ENCODE measurements at places on chromosomes 6 and 20.
A peak's percentile ranks its signal among the peaks of the same experiment; 100 is the strongest.

- no peak for DNase-seq
These were observed 38.9 kb downstream of the CDH22 start for GRCh38 chr20:46269372-46269771.

DNA sequence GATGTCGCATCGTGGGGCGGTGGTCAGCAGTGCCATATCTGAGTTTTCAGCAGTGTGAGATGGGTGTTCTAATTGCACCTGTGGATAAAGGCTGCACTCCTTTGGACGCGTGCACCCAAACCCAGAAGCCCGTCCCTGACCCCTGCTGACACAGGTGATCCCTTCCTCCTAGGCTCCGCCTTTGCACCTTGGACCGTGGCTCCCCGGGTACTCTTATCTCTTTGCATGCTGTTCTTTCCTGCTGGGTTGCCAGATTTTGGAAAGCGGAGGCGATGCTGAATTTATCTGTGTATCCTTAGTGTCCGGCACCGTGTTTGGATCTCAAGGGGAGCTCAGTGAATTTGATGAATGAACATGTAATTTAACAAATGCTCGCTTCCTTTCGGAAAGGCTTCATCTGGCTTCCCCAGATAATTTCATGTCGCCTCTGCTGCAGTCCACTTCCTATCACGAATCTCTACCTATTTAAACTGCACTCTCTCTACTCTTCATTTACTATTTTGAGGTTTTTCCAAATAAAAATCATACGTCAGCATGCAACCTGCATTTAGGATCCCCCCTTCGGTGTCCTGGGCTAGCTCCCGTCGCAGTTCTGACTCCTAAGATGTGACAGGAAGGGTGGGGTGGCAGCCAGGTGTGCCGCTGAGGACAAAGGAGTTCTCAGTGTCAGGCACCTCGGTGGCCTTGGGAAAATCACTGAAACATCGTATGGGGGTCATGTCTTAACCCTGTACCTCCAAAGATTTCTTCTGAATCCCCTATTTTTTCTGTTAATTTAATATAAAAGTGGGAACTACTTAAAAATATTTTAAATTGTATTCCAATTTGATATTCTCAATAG is 753 bp upstream of the PERP start:
- no peak for DNase-seq

DNA sequence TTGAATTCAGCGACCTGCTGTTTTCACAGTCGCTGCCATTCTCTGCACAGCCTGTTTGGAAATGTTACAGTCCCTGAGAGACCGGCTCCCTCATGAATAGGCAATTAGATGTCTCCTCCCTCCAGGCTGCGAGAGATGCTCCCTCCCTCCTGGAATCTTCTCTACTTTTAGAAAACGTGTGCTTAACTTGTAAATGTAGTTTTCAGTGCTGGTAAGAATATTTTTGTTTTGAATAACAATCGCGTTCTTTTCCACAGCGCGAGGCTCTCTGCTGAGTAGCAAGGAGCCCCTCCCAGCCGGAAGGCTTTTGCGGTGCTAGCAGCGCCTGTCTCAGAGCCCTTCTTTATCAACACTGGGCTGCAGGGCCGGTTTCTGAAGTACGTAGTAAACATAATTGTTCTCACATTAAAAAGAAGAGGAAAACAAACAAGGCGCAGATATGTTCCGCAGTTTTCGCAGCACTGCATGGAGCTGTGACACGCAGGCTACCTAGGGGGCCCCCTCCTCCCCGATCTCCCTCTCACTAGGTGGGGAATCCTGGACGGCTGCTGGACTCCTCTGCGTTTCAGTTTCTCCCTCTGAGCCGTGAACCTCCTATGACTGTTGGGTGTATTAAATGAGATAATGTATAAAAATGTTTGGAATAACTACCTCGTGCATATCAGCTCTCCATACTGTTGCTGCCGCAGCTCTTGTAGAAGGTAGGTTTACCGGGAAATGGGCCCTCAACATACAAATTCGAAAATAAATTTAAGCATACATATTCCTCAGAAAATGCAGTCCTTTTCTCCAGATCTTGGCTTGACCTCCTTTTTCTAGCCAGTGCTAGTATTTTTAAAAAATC is 79.0 kb upstream of the SPACA1 start:
- DNase-seq, result no peak

- DNase-seq, result no peak
These were observed 25.7 kb downstream of the FOXC1 start for GRCh38 chr6:1635305-1636010.

- DNase-seq, result no peak
These were observed 120.0 kb downstream of the DST start for GRCh38 chr6:56522495-56523270.

DNA sequence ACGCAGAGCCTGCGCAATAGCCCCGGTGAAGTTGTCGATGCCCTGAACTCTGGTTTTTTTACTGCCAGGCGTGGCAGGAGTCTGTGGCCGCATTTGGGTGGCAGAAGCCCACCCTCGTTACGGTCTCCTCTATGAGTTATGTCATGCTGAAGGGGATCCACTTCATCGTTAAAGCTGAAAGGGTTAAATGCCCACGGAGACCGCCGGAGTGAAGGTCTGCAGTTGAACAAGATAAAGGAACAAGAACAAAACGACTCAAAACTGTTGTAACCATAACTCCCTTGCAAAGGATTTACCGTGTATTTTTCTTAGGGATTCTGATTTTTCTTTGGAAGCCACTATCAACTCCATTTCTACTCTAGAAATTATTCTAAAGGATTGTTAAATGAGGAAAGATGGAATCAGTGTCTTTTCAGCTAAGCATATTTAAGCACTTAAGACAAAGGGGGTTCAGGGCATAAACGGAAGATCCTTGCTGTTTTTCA is 501 bp upstream of the ELOVL5 start:
- DNase-seq, result no peak

DNA sequence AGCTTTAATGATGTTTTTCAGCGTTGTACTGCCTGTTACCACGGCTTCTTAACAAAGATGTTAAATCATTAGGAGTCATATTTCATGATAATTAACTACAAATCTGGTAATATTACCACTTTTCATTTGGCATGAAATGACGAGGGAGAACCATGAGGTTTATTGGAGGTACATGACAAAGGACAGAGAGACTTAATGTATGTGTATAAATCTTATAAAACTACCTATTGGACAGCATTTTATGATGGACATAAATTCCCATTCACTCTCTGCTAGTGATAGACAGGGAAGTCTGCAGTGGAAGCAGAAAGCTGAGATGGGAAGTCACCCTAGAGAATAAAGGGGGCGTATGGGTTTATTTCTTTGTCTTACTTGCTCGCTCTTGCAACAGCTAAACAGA is 949.9 kb upstream of the FLRT3 start:
- no peak for DNase-seq

GRCh38 chr6:148223424-148223842 is 119.2 kb upstream of the SASH1 start:
- DNase-seq, result no peak

DNA sequence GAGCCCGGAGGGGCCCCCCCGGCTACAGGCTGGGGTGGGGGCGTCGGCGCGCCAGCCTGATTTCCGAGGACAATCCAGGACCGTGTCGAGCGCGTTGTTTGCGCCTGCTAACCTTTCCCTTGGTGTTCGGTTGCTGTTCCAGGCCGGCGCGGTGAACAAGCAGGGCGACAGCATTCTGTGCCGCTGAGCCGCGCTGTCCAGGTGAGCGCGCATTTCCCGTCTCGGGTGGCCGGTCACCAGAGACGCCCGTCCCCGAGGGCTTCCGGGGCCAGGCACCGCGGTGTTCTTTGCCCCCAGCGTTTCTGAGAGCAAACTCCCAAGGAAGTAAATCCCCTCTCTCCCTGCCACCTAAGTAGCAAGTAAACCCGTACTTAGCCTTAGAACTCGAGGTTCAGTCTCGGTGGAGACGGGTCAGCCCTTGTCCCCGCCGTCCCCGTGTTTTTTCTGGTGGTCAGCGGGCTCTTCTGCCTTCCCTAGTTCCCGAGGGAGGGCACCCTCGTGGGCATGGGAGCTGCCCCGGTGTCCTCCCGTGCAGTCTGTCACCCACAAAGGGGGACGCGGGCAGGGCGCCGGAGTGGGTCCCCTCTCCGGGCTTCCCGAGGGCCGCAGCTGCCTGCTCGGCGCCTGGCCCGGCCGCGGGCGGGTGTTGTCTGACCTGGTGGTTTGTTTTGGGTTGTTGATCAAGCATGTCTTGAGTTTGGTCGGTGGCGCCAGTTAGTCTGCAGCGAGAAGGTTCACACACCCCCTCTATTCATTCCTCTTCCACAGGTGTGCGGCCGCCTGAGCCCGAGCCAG is 1.5 kb downstream of the ID4 start:
- DNase-seq, result peak; percentile 21

GRCh38 chr6:144156338-144156737 is 6.0 kb downstream of the STX11 start:
- DNase-seq, result no peak

DNA sequence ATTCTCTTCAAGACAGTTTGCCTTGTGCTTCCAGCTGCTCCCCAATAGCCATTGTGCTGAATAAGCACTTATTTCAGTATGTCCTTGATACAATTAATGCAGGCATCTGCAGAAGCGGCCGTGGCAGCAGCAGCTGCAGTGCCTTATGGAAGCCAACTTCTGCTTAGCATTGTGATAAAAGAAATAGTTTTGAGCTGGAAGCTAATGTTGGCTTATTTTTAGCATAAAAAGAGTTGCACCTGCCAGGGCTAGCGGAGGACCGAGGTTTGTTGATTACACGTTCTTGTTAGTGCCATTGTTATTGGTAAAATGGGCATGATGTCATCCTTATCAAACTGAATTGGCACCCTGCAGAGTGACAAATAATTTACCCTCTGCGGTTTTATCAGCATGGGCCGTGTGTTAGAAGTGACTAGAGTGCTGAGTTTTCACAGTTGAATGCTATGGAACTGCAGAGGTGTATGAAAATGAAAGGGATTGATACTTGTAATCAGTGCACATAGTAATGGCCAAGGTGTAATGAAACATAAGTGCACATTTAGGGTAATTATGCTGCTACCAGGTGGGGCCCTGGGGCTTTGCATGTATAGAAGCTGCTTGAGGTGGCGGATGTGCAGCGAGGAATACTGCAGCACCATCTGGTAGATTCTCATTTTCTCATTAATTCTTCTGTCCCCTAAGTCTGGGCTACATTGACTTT is 334.3 kb downstream of the CDKAL1 start:
- DNase-seq, result no peak

GRCh38 chr6:2634139-2634964 is 116.4 kb downstream of the MYLK4 start:
- peak; percentile 81 for DNase-seq

GRCh38 chr6:134235937-134236751 is 81.8 kb downstream of the SGK1 start:
- DNase-seq, result no peak

DNA sequence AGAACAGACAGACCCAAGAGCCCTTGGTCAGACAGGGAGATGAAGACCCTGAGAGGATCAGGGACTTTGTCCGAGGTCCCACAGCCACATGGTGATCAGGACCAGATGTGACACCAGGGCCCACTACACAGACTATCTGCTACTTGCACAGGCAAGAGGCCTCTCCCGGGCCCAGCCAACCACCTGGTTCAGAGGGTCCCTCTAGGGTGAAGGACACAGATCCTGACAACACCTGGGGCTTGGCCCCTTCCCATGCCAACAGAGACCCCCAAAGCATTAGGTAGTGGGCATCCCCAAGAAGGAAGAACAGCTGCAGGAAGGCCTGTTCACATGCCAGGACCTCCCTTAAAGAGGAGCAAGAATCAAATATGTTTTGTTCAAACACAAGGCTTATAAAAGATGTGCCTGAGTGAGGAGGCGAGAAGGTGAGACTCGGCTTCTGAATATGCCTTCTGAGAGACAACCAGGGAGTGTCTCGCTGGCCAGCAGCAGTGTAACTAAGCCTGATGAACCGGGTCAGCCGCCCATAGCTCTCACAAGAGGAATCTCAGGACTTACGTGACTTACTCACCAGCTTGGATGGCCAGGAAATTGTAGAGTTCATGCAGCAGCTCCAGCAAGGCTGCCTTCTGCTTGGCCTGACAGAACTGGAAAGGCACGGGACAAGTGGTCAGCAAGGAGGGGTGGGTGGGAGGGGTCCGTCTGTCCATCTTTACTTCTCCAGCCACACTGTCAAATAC is 5.0 kb downstream of the LEMD2 start:
- DNase-seq, result no peak

GRCh38 chr6:90369024-90369519 is 72.4 kb upstream of the BACH2 start:
- DNase-seq, result peak; percentile 81

- DNase-seq, result no peak
These were observed 50.6 kb downstream of the FKBP1C start for GRCh38 chr6:63261820-63262219.

- DNase-seq, result no peak
These were observed 47.2 kb downstream of the PTPRA start for GRCh38 chr20:2920473-2920872.

- no peak for DNase-seq
These were observed 307.3 kb upstream of the SUPT3H start for GRCh38 chr6:45685076-45685475.

- DNase-seq, result no peak
These were observed 84.8 kb downstream of the TTLL2 start for GRCh38 chr6:167409694-167410093.

DNA sequence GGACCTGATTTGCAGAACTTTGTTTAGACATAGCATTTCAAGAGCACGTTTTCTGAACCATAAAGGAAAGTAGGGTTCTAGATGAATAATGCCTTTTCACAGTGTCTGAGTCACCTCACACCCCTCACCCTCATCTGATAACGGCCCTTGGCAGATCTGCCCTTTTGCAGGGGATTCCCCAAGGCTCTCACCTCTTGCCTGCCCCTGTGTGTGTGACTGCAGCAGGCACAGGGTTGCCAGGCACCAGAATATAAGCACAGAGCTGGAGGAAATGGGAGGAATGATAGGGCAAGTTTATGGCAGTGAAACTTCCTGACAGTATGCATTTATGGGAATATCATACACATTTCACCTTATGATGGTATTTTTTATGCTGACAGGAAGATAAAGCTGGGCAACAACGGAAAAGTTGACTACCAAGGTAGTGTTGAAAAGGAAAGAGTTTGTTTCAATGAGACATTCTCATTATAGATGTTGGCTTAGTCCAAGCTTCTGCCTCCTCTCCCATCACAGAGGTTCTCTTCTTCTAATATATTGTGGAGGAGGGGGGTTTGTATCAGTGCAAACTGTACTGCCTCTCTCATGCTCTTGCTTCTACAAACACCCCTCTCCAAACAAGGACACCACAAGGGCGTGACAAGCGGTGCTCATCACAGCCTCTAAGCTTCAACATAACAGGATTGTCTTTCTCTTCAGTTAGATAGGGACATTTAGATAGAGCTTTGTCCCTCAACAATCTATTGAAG is 101.5 kb upstream of the BACH2 start:
- no peak for DNase-seq

DNA sequence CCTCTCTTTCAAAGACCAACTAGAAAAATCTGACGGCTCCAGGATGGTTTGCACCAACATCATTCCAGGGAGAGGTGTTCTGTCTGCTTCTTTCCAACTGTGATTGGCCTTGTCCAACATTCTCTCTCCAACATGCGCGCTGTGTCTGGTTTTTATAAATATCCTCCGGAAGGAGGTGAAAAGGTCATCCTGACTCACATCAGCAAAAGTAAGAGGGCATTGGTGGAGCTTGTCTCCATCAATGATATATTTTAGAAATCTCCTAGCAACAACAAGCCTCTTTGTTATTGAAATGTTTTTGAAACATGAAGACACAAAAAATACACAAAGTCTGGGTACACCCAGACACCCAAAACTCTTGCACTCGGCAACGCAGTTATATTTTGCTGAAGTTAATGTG is 475.3 kb upstream of the JARID2 start:
- DNase-seq, result no peak
